Activated CD4-positive, alpha-beta T cell treated with anti-CD3 and anti-CD28 coated beads for 36 hours (primary cell): ENCODE measurements at places on chromosomes 12 and 14.

GRCh38 chr14:25340882-25341281, 290.9 kb upstream of the STXBP6 start:
- DNase-seq = no peak

DNA sequence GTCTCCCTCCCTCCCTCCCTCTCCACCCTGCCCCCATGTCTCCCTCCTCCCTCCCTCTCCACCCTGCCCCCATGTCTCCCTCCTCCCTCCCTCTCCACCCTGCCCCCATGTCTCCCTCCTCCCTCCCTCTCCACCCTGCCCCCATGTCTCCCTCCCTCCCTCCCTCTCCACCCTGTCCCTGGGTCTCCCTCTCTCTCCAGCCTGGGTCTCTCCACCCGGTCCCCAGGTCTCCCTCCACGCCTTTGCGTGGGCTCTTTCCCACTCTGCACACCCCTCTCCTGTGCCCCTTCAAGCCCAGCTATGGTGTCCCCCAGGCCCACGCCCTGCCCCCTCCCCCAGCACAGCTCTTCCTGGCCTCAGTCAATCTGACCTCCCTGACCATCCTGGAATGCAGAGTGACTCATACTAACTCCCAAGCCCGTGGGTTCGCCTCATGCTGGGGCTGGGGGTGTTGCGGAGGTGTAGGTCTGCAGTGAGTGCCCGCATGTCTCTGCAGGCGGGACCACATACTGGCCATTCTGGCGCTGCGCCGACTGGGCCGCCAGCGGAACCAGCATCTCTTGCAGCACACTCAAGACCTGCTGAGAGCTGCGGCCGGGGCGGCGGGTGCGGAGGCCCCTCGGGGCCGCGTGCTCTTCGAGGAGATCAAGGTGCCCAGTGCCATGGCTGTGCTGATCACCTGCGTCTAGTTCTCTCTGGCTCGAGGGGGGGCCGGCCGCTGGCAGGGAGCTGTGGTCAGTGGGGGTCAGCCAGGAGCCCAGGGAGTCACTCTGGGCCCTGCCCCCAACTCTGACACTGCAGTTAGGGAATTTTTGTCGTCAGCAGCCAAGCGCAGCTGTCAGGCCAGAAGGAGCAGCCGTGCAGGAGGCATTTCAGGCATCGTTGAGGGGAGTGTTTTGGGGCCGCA, 13.5 kb upstream of the TNFAIP2 start:
- no peak for DNase-seq

DNA sequence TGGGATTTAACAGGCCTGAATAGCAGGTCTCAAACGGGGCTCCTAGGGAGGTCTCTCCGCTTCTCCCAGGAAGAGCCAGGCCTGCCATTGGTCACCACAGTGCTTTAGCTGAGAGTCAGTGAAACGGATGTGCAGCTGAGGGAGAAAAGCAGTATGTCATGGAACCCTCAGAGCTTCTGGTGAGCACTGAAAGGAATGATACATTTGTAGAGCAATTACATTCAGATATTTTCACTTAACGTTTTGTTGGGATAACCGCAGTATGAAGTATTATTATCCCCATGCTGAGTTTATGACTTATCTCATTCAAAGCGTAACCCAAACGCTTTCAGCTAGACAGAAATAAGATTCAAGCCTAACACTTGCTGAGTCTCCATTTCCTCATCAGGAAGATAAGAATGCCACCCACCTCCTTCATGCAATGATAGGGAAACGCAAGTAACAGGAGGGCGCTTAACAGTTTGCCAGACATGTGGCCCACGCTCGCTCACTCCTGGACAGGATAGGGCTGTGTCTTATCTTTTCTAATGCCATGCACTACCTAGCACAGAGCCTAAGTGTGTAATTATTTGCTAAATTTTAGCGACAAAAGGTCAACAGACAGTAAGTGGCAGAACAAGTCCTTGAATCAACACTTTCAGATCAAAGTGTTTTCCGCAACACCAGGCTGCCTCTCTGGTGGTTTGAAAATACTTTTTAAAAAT, 28.2 kb downstream of the DAD1 start:
- peak; percentile 68 for DNase-seq

DNA sequence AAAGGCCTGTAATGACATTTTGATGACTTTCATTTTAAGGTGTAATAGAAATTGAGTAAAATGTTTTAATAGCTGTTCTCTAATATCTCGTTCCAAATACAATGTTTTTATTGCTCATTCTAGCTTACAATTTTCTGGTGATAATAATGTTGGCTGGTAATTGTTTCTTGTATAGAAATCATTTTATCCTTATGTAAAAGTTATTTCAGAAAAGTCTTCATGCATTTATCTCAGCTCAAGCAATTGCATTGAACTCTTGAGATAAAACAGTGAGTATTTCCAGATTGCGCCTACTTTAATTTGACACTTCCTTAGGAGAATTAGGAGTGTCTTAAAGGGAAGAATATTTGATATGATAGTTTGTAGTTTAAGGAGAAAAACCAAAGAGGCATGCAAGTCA, 4.0 kb downstream of the RMST start:
- DNase-seq = no peak

DNA sequence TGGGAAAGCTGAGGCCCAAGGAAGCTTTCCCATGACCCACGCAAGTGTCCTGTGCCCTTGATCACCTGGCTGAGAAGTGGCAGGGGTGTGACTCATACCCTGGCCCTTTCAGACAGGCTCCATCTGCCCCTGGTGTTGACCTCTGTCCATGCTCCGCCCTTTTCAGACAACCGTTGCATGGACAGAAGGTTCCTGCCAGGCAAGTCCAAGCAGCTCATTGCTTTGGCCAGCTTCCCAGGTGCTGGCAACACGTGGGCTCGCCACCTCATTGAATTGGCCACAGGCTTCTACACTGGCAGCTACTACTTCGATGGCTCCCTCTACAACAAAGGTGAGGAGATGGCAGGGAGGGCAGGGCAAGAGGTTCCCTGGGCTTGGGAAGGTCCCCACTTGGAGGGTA, 103.5 kb downstream of the WSCD2 start:
- no peak for DNase-seq

DNA sequence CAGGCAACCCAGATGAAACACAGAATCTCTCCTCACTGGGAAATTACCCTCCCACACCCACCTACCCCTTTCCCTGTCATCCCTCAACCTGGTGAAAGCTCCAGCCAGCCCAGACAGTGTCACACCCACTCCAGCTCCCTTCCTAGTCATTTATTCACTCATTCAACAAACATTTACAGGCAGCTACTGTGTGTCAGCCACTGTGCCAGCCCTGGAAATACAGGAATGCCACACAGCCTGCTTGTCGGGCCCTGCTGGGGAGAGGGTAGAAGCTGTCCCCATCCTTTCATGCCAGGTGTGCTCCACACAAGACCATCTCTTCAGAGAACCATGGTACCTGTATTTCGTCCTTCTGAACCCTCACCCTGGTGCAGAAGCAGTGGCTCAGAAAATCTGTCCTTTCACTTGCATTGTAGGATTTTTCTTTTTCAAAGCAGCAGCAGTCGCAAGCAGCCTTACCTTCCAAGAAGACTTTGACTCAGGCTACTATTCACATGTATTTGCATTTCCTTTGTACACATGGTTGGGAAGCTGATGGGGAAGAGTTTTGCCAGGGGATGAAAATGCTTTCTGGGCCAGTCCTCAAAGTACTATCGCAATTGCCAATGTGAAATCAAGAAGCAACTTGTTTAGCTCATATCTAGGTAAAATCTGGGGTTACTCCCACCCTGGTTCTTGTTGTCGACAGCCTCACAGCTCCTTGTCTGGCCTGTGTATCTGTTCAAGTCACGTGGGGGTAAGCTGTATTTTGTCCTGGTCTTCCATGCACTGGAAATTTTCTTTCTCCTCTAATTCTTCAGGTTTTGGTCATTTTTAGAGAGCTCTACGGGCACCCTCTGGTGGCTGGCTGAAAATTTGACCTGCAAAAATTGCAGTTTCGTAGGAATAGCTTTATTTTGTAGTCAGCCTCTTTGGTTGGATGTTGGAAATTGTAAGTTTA, 147.4 kb upstream of the EGLN3 start:
- DNase-seq = peak; percentile 46

- DNase-seq = peak; percentile 73
Observed at GRCh38 chr14:98210045-98210672, 1061.8 kb downstream of the BCL11B start.

DNA sequence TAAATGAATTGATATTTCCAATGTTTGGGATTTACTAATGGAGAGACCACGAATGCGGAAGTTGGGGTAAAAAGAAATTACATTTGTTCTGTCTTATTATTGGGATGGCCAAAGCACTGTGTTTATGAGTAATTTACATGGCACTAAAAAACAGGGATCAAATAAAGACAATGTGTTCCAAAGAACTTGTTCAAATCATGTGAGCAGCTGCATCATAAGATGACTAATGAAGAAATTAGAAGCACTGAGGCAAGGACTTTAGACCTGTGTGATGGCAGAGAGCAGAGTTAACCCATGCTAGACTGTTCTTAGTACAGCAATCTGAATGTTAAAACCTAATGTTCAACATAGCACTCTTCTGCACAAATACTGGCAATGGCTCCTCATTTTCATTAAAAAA, 34.3 kb upstream of the DCN start:
- no peak for DNase-seq

DNA sequence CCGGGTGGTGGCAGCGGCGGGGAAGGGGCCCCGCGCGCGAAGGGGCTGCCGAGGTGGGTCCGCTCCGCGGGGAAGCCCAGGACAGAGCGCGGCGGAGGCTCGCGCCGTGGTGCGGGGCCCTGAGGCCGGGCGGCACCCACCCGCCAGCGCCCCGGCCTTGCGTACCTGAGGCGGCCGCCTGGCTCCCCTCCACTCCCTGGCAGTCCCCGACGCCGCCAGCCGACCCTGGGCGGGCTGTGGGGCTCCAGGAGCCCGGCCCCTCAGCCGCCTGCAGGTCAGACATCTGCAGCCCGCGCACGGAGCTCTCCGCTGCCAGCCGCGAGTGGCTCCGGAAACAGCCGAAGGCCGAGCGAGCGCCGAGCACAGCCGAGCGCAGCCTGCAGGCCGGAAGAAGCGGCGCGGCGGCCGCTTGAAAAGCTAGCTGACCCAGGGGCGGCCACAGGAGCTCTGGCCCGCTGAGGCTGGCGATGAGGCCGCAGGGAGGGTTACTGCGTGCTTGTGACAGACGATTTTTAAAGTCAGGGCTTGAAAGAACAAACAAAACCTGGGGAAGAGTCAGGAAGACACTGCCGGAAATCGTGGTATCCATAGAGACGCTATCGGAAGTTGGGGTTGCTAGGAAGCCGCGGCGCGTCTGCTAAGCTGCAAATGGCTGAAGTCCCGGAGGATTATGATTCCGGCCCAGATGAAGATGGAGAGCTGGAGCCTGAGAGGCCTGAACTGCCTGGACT, at the start of the genes SAMD15 and TMED8:
Gene SAMD15 (plus strand): TSS at position 609 of the 731 bp plus-strand sequence. CDS start 40 bp downstream, at position 649.
Gene TMED8 (minus strand): TSS at position 324 of the 731 bp plus-strand sequence. CDS start 41 bp downstream, at position 283.
- peak; percentile 91 for DNase-seq

DNA sequence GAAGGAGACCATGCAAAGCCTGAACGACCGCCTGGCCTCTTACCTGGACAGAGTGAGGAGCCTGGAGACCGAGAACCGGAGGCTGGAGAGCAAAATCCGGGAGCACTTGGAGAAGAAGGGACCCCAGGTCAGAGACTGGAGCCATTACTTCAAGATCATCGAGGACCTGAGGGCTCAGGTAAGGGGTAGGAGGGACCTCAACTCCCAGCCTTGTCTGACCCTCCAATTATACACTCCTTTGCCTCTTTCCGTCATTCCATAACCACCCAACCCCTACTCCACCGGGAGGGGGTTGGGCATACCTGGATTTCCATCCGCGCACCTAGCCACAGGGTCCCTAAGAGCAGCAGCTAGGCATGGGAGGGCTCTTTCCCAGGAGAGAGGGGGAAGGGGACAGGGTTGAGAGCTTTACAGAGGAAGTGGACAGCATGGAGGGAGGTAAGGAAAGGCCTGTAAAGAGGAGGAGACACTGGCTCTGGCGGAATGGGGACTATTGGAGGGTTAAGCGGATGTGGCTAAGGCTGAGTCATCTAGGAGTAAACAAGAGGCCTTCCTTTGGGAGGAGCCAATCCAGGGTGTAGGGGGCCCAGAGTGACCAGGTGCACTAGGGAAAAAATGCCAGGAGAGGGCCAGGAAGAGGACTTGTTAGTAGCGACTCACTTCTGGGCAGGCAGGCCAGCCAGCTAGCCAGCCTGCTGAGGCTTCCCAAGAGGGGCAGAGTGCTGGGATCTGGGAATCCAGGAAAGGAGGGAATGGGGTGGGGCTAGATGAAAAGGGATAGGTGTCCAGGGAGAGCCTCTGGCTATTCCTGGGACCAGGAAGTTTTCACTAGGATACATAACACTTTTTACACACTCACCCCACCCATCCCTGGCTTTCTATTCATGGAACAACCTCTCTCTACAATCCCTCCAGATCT, 754 bp downstream of the KRT18 start:
- DNase-seq = no peak

GRCh38 chr12:117092886-117093285, 6.3 kb downstream of the TESC start:
- DNase-seq = no peak

GRCh38 chr14:35044939-35045797, 904 bp upstream of the FAM177A1 start:
- DNase-seq = peak; percentile 45

- DNase-seq = no peak
Observed at GRCh38 chr14:89484051-89484844, 67.2 kb upstream of the FOXN3 start.

DNA sequence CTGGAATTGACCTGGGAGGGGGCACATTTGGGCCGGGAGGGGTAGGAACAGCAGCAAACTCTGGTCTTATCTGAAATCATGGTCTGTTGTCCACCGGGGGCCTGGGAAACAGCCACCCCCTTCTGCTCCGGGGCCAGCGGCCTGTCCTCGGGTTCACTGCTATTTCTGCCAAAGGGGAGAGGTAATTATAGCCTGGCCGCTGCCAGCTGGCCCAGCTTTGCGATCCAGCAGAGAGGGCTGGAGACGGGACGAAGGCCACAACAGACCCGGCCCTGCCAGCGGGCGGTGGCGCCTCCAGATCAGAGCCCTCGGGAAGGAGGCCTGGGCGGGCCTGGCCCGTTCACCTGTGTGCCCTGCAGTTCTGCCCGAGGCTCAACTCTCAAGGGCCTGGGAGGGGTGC, at the start of gene C14orf180:
Gene C14orf180 (plus strand): TSS at position 258 of the 400 bp plus-strand sequence. CDS start 6,667 bp downstream, outside the sequence.
- DNase-seq = no peak

DNA sequence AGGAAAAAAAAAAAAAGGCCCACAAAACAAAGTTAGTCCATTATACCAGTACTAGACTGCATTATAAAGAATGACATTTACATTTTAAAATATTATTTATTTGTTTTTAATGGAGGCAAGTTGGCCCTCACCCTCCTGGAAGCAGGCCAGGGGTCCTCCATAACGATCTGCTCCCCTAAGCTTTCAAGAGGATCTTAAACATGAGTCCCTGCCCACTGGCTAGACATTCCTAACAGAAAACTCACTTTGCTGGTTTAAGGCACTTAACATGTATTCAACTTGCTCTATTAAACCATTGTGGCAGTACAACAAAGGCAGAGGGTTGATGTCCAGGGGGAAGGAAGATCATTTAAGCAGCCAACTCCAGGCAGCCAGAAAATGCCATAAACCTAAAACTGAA, 111.4 kb downstream of the STXBP6 start:
- DNase-seq = no peak

DNA sequence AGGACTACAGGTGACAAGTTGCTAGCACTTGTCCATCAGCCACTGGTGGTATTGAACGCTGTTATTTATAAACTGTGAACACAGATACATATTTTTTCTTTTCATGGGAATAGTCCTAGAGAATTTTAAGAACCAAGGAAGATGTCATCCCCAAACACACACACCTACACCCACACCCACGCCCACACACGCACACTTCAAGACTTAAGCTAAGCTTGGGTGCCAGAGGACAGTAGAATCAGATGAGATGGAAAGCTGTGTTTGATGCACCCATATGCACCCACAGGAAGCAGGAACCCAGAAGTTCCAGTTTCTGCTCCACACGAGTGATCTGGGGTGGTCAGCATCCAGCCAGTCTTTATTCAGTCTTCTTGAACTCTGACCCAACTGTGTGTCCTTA, 348.3 kb downstream of the KCNH5 start:
- no peak for DNase-seq

GRCh38 chr14:100695423-100695738, 31.3 kb upstream of the DLK1 start:
- DNase-seq = no peak
